ENCODE measurements at places on chromosomes 1 and 21. TPM values are rescaled to one million over a fixed set of nuclear protein-coding genes. Genes with fewer than 3 reads are reported as not detected.

DNA sequence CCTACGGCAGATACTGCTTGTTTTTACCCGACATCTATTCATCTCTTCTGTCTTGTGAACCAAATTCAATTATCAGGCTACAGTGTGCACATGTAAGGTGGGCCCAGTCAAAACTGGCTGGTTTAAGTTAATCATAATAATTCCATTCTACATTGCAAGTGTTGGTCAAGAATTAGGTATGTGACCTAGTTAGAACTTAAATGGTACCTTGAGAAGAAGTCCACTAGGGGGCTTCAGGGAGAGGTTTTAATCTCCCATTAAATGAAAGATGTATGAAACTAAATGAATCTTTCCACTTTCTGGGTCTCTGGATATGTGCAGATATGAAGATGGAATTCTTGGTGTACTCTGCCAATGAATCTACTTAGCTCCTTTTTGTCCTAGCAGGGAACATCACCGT is 187.1 kb downstream of the CDC42BPA start:
- no peak for DNase-seq

DNA sequence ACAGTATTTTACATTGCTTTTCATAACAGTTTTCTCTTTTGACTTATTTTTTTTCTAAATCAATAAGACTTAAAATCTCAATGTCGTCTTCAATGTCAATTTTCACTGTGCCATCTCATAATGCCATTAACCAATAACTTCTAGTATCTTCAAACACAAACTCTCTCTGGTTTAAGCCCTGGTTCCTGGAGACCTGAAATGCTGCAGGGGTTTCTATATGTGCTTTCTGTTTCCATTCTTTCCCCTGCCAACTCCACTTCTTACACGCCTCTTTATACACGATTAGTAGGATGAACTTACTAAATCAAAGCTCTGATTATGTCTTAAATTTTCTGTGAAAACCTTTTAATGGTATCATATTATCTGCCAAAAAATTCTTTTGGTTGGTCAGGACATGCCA is 191.4 kb downstream of the AMY1C start:
- DNase-seq = no peak

DNA sequence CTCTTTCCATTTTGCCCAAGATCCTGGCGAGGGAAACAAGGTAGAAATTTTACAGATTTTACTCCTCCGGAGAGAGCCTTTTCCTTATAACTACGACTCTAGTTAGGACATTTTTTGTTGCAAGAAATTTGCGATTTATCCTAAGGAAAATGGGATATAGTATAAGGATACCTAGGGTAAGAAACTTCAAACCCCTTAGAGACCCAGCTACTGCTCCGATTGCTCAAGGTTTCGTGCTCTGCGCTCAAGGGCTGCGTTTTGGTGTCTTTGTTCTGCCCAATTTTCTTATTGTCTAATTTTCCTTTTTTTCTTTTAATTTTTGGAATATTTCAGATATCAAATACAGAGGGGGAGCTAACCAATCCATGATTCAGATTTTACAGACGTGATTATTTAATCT is 1.5 kb downstream of the TTC3 start:
- DNase-seq = no peak

Gene TCHH
- not detected for total RNA-seq

Gene NR1I3
- total RNA-seq = not detected

DNA sequence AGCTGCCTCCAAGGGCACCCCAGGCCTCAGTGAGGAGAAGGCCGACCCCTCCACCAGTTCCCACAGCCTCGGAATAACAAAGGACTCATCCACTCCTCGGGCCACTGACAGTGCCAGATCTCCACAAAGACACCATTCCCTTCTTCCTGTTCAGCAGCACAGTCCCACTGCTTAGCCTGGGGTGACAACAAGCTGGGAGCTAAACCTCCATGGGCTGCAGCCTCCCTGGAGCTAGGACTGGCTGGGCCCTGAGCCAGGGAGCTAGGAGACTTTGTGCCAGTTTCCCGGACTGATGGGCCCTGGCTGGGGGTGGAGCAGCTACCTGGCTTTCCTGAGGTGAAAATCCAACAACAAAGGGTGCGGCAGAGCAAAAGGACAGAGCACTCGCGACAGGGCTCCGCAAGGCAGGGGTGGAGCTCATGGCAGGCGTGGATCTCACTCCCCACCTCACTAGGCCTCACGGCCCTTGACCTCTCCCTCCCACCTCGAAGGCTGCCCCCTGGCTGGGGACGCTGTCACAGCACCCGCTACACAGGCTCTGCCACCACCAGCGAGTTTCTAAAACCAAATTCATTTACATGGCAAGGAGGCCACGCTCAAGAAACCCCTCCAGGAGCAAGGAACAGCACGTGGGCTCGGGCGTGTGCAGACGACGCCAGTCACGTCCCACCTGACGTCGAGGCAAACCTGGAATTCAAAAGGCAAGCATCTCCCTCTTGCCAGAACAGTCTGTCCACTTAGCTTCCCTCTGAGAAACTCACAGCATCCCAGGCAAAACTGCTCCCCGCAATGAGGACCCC is 13.8 kb downstream of the SLC35E2B start:
- DNase-seq = peak; percentile 57

GRCh38 chr1:21912038-21912758 is 24.9 kb downstream of the HSPG2 start:
- DNase-seq = no peak

- DNase-seq = no peak
Measured at GRCh38 chr1:212107481-212107880, 71.9 kb downstream of the DTL start.

- no peak for DNase-seq
Measured at GRCh38 chr1:13757693-13758092, 57.7 kb downstream of the PRDM2 start.

DNA sequence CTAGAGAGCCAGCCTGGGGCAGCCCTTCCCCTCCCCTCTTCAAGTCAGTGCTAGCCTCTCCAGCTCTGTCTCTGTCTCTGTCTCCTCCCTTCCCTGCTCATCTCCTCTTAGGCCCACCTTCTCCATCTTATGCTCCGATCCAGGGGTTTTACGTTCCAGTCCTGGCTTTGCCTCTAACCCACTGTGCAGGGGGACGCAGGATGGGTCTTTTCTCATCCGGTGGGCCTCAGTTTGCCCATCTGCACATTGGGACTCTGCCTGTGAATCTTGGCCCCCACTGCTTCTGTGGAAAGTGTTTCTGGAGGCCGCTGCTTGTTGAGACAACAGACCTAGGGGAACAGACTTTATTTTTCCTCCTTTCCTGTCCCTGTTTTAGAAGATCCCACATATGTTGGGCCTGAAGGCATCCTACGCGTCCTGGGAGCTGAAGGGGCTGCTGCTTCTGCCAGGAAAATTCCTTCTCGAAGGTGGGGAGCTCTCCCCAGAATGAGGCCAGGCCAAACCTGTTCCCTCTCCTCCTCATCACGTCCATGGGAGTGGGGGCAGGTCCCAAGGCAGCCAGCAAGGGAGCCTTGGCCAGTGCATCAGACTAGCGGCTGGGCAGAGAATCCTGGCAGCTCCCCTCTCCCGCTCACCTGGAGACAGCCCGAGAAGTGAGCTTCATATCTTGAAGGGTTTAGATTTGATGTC is 99.5 kb upstream of the CSF3R start:
- DNase-seq = no peak

GRCh38 chr21:42113926-42114409 is 42.9 kb downstream of the UMODL1 start:
- no peak for DNase-seq

DNA sequence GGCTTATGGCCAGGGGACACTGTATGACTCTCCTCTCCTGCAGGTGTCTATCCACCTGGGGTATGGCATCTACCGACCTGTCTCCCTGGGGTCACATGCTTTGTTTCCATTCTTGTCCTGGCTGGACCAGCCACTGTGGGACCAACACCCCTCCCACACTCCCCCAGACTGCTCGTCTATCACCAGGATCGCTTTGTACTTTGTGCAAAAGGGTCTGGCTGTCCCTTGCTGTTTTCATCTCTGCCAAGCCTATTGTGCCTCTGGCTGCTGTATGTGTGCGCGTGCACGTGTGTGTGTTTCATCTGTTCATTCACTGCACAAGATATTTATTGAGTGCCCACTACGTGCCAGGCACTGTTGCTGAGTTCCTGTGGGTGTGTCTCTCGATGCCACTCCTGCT is 25.5 kb downstream of the ETNK2 start:
- no peak for DNase-seq

GRCh38 chr1:86965012-86965826 is 50.8 kb downstream of the HS2ST1 start:
- no peak for DNase-seq
